ENCODE measurements at places on chromosomes 6 and 20. TPM values are rescaled to one million over a fixed set of nuclear protein-coding genes. Genes with fewer than 3 reads are reported as not detected.

DNA sequence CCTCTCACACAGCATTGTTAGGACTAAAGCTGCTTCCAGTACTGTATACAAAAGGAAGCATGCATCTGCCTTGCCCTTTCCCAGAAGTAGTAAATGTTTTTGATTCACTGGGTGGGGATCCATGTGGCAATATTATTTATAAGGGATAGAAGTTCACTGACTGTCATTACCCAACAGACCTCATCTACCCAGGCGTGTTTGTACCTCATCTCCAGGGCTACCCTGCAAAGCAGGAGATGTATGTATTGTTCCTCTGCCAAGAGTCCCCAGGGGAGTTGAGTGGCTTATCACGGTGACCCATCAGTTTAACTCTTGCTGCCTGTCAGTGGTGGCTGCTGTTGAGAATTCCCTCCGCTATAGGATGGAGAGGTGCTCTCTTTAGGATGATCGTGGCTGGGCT, 42.5 kb downstream of the SLC24A3 start:
- DNase-seq: no peak

WASF1 gene
- 1.2 TPM for polyA plus RNA-seq

GRCh38 chr6:89921691-89922090, 27.4 kb downstream of the GJA10 start:
- DNase-seq: no peak

BPIFA1 gene
- polyA plus RNA-seq: not detected
